ENCODE measurements at places on chromosomes 7 and 10.
A peak's percentile ranks its signal among the peaks of the same experiment; 100 is the strongest.

GRCh38 chr7:95482424-95482823 lies 3.3 kb upstream of the ASB4 start:
- DNase-seq = no peak

GRCh38 chr7:28155019-28155660 lies 25.5 kb downstream of the JAZF1 start:
- no peak for DNase-seq

- no peak for DNase-seq
These were observed 27.9 kb upstream of the DPYSL4 start for GRCh38 chr10:132158823-132159222.

- peak; percentile 47 for DNase-seq
These were observed 63.2 kb downstream of the MKI67 start for GRCh38 chr10:128062881-128063563.

- no peak for DNase-seq
These were observed at the start of gene INMT for GRCh38 chr7:30751696-30752273. Gene INMT, plus strand, starts transcription at chr7:30752135. Its CDS starts 16 bp downstream, at chr7:30752151.

DNA sequence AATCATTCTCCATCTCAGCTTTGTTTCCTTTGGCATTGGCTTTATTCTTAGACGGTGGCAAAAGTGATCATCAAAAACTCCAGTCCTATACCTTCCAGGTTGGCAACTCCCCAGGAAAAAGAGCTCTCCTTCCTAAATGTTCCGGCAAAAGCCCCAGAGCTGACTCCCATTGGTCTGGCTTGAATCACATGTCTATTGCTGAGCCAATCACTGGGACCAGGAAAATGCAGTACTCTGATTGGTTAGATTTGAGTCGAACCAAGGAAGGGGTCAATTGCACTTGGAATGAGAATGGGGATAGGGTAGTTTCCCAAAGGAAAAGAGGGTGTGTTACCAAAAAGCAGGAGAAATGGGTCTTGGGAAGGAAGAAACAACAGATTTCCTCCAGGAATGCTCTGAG lies 22.3 kb downstream of the LEP start:
- DNase-seq = no peak

DNA sequence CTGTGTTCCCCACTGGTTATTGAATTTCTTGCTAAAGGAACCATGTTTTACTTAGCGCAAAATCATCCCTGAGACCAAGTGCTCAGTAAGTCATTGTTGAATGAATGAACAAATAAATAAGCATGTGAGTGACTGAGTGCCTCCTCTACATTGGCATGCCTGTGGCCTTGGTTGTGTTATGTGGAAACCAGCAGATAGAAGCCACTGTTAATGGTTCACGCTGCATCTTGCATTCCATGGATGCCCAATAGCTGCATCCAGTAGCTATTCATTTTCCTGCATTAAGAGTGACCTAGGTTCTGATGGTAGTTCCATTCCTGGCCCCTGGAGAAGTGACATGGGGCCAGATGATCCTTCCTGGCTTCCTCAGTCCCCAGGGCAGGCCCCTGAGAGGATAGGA lies 113.3 kb upstream of the BMPER start:
- DNase-seq = no peak

GRCh38 chr10:30210296-30210695 lies 138.8 kb downstream of the MTPAP start:
- DNase-seq = no peak

- DNase-seq = no peak
These were observed 191.7 kb downstream of the SEMA3E start for GRCh38 chr7:83457022-83457892.

GRCh38 chr10:98415731-98416119 lies 743 bp upstream of the PYROXD2 start:
- DNase-seq = no peak

DNA sequence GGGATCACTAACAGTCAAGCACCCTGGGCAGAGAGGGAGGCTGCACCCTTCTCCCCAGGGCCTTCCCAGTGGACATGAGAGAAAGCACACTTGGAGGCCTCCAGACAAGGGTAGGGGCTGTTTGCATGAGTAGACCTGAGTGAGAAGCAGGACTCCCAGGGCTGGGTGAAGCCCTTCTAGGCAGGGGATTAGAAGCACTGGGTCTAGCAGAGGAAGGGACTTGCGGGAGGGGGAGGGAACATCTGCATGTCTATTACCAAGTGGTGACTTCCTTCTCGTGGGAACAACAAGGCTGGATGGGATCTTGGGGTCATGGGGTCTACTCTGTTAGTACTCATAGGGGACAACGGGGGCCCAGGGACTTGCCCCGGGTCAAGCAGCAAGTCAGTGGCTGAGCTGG lies 67.8 kb downstream of the EMX2 start:
- no peak for DNase-seq

GRCh38 chr7:149286811-149287400 lies 24.9 kb downstream of the ZNF783 start:
- no peak for DNase-seq

- no peak for DNase-seq
These were observed 381.7 kb downstream of the DPP6 start for GRCh38 chr7:154433632-154434598.

DNA sequence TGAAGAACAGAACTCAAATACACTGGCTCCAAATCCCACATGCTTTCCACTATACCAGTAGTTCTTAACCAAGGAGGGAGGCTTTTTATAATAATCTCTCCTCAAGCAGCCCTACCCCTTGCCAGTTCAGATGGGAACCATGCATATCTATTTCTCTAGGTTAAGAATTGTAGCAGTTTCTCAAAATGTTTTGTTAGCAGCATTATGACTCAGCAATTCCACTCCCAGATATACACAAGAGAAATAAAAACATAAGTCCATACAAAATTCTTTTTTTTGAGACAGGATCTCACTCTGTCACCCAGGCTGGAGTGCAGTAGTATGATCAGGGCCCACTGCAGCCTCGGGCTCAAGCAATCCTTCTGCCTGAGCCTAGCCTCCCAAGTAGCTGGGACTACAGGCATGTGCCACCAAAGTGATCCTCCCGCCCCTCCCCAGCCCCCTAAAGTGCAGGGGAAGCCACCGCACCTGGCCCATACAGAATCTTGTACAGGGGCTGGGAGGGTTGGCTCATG lies 18.1 kb downstream of the YWHAG start:
- no peak for DNase-seq

GRCh38 chr10:48459270-48460150 lies 145.4 kb downstream of the ARHGAP22 start:
- no peak for DNase-seq

DNA sequence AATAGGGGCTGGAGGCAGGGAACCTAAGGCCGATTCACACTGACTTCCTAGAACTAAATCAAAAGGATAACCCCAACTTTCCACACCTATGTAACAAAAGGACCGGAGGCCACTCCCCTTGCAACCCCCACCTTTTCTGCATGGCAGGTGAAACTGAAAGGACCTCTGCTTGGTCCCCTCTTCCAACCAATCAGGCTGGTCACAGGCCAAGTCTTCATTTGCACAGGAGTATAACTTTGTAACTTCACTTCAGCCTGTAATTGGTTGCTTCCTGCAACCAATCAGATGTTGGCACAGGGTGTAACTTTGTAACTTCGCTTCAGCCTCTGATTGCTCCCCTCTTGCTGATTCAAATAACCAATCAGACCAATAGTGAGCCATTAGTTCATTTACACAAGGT lies 190.0 kb downstream of the FAM107B start:
- DNase-seq = no peak

- DNase-seq = peak; percentile 75
These were observed 820 bp upstream of the NRG3 start for GRCh38 chr10:81873932-81874816.

DNA sequence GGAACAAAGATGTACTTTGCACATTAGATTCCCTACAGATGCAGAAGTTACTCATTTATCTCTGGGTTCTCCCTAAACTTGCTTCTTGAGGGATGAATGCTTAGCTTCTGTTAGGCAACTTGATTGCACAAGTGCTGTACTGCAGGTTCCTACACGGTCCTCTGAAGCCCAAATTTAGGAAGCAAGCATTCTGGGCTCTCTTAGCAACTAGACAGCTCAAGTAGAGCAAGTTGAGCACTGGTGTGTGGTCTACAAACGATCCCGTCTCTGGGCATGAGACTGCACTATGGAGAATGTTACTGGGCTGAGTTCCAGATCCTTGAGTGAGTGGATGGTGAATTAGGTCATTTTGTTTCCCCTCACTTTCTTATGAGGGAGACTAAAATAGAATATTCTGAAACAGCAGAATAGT lies 14.3 kb downstream of the SEMA3D start:
- DNase-seq = no peak

GRCh38 chr7:94675356-94675755 lies 19.4 kb upstream of the SGCE start:
- no peak for DNase-seq

DNA sequence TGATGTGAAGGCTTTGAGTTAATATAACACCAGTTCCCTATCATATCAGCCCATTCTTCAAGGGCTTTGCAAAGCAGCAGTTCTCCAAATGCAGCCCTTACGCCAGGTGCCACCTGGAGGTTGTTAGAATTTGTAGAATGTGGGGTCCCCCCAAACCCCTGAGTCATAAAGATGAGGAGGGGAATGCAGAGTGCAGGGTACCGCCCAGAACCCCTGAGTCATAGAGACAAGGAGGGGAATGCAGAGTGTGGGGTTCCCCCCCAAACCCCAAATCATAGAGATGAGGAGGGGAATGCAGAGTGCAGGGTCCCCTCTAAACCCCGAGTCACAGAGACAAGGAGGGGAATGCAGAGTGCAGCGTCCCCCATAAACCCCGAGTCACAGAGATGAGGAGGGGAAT lies 605.8 kb downstream of the PTPRN2 start:
- DNase-seq = no peak

DNA sequence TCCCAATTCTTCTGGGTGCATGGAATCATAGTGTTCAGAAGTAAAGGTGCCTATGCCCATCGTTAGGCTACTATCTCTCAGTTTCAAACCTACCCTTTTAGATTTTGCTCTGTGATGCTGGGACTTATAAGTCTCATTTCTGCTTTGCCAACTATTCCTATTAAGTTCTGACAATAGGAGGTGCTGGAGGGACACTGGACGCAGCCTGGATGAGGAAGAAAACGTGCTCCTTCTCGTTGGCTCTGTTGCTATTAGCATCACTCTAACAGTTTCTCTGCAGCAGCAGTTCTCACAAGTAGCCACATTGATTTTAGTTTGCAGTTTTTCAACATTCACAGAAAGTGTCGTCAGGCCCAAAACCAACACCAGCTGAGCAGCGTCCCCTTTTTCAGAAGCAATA lies 72.4 kb downstream of the ABCC2 start:
- peak; percentile 31 for DNase-seq

DNA sequence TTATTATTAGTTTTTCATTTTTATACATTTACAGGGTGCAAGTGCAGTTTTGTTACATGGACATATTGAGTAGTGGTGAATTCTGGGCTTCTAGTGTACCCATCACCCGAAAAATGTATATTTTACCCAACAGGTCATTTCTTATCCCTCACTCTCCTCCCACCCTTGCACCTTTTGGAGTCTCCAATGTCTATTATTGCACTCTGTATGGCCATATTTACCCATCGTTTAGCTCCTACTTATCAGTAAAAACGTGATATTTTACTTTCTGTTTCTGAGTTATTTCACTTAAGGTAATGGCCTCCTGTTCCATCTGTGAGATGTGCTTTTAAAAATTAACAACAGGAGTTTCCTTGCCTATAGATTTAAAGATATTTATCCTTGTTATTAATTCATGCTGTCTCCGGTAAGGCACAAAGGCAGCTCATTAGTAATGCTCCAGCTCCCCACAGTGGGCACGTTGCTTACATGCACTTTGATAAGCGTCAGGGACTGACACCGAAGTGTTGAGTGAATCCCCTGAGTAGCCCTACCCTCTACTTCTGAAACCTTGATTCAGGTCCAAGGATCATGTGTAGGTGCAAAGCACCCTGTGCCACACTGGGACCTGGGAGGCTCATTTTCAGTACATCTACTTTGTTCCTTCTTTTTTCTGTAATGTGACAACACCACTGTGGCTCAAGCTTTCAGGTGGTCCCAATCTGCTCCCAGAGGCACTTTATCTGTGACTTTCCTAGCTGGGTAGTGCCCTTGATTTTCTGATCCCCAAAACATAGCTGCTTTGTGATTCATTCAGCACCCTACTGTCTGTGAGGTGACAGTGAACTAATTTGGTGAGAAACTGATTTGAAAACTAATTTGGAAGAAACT lies 27.3 kb downstream of the HYAL4 start:
- peak; percentile 50 for DNase-seq

DNA sequence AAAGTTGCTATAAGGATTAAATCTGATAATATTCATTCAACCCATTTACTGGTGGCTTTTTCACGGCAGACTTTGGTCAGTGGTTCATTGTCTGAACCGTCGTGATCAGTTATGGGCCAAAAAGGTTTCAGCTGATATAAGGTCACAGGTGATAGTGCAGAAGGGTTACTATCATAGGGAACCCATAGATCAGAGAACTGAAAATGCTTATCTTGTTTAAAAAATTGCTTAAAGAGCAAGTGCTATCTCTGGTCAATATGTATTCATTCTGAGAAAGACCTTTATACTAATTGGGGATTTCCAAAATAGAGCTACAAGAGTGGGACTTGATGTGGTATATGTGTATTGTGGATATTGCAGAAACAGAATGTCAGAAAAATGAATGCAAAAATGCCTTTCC lies 147.8 kb upstream of the SEMA3E start:
- no peak for DNase-seq

DNA sequence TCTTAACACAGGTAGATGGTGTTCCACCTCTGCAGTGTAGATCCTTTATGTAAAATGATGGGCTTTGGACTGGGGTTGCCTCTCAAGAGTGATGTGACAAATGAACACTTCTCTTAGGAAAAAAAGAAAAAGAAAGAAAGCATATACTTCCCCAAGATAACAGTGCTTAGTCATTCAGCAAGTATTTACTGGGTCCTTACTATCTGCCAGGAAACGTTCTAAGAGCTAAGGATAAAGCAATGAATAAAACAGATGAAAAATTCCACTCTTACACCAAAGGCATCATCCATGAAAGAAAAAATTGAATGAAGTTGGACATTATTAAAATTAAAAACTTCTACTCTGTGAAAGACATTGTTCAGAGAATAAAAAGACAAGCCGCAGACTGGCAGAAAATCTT lies 177.3 kb downstream of the C7orf25 start:
- DNase-seq = no peak

GRCh38 chr7:34343667-34344066 lies 314.4 kb upstream of the NPSR1 start:
- no peak for DNase-seq

DNA sequence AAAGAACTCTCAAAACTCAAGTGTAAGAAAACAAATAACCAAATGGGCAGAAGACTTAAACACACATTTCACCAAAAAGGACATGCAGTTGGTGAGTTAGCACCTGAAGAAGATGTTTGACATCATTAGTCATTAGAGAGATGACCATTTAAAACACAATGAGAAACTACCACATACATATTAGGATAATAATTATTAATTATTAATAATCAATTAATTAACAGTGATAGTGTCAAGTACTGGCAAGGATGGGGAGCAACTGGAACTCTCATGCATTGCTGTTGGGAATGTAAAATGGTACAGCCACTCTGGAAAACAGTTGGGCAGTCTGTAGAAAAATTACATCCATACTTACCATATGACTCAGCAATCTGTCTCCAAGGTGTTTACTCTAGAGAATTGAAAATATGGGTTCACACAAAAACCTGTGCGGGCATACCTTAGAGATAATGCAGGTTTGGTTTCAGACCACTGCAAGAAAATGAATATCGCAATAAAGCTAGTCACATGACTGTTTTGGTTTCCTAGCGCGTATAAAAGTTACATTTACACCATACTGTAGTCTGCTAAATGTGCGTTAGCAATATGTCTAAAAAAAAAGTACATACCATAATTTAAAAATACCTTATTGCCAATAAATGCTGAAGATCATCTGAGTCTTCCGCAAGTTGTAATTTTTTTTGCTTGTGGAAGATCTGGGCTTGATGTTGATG lies 30.3 kb downstream of the ARID5B start:
- no peak for DNase-seq

- DNase-seq = no peak
These were observed 101.5 kb upstream of the LSM8 start for GRCh38 chr7:118082506-118082905.
